ELF-1 (cell line): ENCODE measurements at places on chromosomes 7 and 10.
A peak's percentile ranks its signal among the peaks of the same experiment; 100 is the strongest.

DNA sequence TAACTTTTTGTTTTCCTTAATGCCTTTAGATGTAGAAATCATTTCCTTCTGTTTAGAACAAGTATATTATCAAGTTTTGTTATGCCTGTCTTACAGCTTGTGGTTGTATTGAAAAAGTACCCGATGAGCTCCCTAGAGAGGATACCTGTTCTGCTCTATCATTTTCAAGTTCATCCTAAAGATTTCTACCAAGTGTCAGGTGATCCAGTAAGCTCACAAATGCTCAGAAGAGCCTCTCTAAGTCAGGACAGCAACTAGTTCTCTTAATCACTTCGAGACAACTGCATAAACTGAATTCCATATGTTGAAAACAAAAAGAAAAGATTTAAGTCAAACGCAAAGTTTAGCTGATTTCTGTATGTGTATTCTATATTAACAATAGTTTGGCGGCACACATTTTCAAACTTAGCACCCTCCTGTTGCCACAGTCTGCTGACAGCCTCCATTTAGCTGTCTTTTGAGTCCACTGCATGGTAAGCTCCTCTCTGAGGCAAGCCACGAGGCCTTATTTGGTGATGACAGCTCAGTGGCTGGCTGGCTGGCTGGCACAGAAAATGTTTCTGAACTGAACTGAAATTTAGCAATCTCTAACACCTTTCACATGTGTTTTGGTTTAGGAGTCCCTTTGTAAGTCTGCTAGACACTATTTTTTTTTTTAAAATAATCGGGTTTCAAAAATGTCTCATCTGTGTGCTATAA, 59.4 kb downstream of the SEMA3C start:
- DNase-seq, result no peak

DNA sequence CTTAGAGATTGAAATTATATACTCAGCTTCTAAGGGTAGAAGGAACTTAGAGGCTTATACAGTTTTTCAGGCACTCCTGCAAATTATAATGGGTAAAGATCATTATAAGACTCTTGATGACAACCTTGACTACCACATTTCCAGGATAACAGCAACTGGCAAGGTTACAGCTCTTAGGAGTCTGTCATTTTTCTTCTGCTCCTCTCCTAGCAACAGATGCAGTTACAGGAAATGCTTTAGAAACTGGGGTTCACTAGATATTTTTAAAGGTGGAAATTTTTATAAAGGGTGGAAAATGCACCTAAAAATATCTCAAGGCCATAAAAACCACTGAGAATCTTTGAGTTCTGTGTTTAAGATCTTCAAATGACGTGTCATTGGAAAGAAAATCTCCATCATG, 185.8 kb downstream of the RELN start:
- no peak for DNase-seq

GRCh38 chr7:16660702-16661464, 14.9 kb downstream of the BZW2 start:
- no peak for DNase-seq

GRCh38 chr10:16509996-16510395, 11.7 kb downstream of the C1QL3 start:
- no peak for DNase-seq

GRCh38 chr10:99551158-99551557, 18.4 kb downstream of the NKX2-3 start:
- DNase-seq, result peak; percentile 2

DNA sequence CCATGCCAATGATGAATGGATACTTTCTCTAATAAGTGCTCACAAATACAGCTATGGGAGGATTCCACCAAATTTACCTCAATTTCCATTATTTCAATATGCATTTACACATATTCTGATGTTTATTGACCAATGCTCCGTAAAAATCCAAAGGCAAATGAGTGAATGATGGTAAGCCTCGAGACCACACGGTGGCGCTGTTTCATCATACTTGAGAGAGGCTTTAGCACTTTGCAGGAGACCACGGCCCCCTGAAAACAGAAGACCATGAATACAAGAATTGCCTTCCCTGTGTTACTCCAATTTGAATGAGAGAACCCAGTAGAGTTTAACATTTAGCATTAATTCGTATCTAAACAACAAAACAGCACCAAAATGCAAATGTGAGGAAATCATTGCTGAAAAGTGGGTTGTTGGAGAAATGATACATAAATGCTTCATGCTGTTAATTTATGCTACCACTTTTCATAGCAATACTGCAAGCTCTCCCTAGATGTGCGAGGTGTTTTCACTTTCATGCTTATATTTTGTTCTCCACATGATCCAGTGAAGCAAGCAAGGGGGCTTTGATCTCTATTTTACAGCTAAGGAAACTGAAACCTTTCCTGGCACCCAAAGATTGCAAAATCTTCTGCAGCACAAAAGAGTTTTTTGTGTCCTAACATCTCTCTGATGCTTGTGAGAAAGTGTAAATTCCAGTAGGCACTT, 35.4 kb downstream of the TRIL start:
- peak; percentile 68 for DNase-seq

DNA sequence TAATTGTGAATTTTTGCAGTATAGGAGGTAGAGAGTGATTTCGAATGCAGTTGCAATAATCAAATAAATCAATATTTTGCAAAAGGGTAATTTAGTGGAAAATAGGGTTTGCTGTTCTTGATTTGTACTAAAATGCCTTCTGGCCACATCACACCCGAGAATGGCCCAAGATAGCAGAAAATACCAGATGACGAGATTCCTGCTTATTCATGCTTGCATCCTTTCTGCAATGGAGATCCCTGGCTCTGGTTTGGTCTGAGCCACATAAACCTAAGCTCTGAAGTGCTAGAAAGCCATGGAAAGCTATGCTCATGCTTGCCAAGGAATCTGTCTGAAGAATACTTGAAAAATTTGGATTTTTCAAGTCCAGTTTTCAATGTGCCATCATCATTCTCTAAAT, 634.2 kb upstream of the COBL start:
- peak; percentile 8 for DNase-seq
